ENCODE measurements at places on chromosomes 1 and 21.

GRCh38 chr1:15062479-15063099, 91.0 kb upstream of the TMEM51 start:
- no peak for DNase-seq

DNA sequence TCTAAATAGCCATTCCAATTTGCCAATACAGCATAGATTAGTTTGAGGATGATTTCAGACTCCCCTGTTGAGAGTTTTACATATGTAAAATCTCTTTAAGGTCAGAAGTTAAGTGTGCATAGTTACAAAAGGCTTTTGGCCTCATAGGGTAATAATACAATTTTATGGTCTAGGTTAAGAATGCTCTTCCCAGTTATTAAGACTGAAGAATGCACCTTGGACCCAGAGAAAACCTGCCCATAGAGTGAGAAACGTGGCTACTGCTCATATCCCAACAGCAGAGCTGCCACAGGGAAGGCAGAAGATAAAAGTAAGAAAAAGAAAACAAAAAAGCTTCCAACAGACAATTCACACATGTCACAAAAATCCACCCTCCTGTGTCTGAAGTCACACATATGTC, 255.9 kb downstream of the LMO4 start:
- no peak for DNase-seq

GRCh38 chr1:200869753-200870391, 2.9 kb upstream of the GPR25 start:
- no peak for DNase-seq

DNA sequence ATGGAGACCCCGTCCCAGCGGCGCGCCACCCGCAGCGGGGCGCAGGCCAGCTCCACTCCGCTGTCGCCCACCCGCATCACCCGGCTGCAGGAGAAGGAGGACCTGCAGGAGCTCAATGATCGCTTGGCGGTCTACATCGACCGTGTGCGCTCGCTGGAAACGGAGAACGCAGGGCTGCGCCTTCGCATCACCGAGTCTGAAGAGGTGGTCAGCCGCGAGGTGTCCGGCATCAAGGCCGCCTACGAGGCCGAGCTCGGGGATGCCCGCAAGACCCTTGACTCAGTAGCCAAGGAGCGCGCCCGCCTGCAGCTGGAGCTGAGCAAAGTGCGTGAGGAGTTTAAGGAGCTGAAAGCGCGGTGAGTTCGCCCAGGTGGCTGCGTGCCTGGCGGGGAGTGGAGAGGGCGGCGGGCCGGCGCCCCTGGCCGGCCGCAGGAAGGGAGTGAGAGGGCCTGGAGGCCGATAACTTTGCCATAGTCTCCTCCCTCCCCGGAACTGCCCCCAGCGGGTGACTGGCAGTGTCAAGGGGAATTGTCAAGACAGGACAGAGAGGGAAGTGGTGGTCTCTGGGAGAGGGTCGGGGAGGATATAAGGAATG, 505 bp downstream of the LMNA start:
- peak; percentile 61 for DNase-seq

DNA sequence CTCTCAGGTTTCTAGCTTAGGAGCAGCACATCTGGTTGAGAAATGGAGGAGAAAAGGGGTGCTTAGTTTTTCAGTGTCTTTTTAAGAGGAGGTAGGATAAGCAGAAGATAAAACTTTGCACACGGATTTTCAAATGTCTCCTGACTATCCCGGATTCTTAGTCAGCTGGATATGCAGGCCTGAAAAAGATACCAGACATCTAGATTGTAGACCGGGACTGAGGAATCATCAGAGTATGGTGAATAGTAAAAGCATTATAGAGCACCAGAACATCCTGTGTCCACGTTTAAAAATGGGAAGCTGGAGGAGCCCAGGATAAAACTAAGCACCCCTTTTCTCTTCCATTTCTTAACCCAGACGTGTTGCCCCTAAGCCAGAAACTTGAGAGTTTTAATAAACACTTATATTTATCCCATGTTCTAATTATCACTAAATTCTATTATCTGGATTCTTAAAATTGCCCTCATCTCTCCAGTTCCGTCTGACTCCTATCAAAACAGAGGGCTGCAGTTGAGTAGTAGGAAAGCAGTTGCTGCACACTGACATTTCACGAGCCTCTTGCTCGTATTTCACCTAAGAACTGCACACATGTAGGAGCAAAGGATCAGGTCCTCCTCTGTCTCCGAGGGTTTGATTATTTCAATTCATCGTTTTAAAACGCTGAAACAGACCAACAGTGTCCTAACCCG, 609 bp downstream of the PIGK start:
- DNase-seq, result no peak

DNA sequence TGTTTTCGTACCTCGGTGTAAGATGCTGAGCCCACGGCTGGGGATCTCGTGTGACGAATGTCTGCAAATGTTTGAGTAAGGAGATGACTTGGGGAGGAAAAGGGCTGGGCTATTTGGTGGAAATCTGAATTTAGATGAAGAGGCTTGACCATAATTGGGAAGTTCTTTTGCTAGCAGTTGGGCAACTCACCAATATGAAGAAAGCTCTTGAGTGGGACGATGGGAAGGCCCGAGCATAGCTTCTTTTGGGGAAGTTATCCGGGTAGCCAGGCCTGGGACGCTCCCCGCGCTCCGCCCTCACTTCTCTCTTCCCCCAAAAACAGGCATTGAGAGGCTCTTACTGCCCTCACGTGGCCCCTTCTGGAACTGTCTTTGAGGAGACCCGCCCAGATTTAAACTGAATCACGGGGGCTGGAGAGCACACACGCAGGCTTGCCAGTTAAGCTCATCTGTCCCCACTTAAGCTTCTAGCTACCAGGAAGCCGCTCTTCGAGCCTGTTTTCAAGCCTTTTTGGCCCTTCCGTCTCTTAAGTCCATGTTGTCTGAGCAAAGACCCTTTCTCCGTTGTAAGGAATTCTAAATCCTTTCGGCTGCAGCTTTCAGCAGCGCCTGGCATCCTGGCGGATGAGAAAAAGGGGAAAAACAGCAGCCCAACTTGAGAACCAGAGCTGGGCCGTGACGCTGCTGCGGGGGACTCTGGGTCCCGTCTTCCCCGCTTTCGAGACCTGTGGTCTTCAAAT, 93.1 kb downstream of the NID1 start:
- peak; percentile 93 for DNase-seq

- DNase-seq, result no peak
Observed at GRCh38 chr21:26801498-26801897, 43.7 kb downstream of the ADAMTS1 start.

DNA sequence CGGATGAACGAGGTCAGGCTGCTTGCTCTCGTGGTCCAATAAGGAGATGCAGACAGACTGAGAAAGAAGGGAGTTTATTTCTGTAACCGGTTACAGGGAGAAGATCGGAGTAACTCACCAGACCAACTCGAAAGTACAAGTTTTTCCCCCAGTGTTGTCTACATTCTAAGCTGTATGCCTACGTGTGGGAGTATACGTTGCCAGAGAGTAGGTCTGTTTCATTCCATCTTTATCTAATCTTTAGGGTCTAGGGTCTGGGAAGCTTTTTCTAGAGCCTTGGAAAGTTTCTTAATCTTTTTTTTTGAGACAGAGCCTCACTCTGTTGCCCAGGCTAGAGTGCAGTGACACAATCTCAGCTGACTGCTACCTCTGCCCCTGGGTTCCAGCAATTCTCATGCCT, 4.7 kb upstream of the PADI1 start:
- no peak for DNase-seq

DNA sequence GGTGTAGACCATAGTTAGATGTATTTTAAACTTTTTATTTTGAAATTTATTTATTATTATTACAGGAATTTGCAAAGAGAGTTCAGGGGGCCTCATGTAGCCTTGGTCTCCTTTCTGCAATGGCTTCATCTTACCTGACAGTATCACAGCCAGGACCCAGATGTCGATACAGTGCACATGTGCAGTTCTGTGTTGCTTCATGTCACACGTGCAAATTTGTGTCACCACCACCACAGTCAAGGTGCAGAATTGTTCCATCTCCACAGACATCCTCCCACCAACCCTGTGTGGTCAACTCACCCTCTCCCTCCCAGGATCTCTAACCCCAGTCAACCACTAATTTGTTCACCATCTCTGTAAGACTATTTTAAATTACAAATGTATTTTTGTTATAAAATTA, 184.5 kb downstream of the CAMTA1 start:
- DNase-seq, result no peak

- no peak for DNase-seq
Observed at GRCh38 chr1:173467426-173467825, 9.7 kb upstream of the PRDX6 start.

- no peak for DNase-seq
Observed at GRCh38 chr1:242787968-242788367, 263.5 kb upstream of the PLD5 start.

- DNase-seq, result no peak
Observed at GRCh38 chr1:216332003-216332402, 91.2 kb downstream of the USH2A start.

GRCh38 chr1:213647864-213648650, 339.7 kb upstream of the PROX1 start:
- DNase-seq, result no peak

DNA sequence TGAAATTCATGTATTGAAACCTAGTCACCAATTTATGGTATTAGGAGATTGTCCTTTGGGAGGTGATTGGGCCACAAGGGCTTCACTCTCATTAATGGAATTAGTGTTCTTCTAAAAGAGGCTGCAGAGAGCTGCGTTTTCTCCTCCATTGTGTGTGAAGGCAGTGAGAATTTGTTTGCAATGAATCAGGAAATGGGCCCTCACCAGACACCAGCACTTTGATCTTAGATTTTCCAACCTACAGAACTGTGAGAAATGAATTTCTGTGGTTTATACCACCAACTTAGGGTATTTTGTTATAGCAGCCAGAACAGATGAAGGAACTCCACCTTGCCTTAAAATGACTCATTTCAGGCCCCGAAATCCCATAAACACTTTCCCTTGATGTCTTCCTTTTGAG, 544.2 kb downstream of the RWDD3 start:
- DNase-seq, result no peak

- DNase-seq, result no peak
Observed at GRCh38 chr1:176101951-176102642, 105.0 kb downstream of the COP1 start.

GRCh38 chr1:159851407-159851806, 11.1 kb downstream of the VSIG8 start:
- DNase-seq, result no peak

GRCh38 chr1:76232666-76233065, 158.1 kb downstream of the ST6GALNAC3 start:
- DNase-seq, result no peak

DNA sequence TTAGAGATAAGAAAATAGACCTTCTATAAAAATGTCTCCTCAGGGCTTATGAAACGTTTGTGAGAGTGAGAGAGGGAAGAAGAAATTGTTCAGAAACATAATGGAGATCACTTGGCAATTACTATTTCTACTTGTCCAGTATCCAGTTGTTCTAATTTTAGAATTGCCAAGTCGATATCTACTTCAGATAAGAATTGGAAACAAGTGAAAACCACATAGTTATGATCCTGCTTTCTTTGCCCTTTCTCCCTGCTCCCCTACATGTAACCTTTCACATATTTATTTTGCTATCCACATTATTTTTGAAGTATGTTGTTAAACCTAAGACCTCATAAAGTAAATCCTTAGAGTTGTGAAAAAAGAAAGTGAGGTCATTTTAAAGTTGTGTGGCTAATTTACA, 1154.7 kb upstream of the ADGRL2 start:
- no peak for DNase-seq

GRCh38 chr1:202229376-202229775, 35.8 kb downstream of the LGR6 start:
- no peak for DNase-seq

DNA sequence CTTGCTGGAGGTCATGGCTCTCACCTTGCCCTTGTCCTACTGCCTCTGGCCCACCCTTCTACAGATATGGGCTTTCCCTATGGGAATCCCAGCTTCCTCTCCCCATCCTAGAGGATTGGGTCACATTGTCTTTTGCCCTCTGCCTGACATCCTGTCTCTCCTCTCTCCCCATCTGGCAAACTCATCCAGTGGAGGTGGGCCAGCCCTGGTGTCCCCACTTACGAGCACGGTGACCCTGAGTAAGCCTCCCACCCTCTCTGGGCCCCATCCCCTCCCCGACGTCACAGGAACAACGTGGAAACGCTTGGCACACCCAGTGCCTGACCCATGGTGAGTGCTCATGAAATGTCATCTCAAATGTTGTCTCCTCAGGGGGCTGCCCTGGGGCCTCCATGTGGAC, 56.1 kb upstream of the ID3 start:
- no peak for DNase-seq

GRCh38 chr1:24643363-24644099, 429 bp downstream of the SRRM1 start:
- peak; percentile 49 for DNase-seq

- DNase-seq, result no peak
Observed at GRCh38 chr1:23423415-23424292, 894 bp downstream of the TCEA3 start.

- DNase-seq, result no peak
Observed at GRCh38 chr1:234781241-234782065, 171.5 kb upstream of the IRF2BP2 start.

- no peak for DNase-seq
Observed at GRCh38 chr1:89095737-89096136, 30.2 kb downstream of the GBP2 start.
